ENCODE measurements at places on chromosomes 2 and 18.

- DNase-seq: no peak
These were observed 55.1 kb downstream of the MAP3K20 start for GRCh38 chr2:173130496-173131465.

DNA sequence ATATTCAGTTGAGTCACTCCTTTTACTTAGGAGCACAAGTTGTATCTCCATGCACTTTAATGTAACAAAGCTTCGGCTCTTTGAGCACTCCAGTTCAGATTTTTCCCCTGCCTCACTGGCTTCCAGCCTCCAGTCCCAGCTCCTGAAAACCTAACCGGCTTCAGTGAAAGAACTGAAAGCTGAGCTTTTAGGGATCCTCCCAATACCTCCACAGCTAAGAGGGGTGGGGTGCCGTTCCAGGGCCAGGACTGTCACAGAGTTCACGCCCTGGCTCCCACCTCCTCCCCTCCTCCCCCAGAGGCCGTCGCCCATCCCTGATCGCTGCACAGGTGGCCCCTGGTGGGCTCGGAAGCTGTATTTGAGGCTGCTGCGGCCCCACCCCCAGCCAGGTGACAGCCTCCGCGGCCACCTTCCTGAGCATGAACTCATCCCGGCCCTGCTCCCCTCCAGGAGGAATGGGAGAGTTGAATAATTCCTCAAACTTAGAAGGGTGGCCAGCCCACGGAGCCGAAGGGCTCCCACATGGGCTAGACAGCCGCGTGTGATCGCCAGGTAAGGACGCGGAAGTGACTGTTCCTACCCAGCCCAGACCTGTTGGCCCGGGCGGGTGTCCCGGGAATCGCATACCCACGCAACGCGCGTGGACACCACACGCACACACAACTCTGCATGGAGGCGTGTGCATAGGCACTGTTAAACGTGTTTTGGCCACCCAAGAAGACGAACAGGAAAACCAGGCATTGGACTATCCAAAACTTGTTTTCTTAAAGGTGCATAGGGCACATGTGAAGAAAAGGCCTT, 1.8 kb downstream of the MYO5B start:
- DNase-seq: no peak

DNA sequence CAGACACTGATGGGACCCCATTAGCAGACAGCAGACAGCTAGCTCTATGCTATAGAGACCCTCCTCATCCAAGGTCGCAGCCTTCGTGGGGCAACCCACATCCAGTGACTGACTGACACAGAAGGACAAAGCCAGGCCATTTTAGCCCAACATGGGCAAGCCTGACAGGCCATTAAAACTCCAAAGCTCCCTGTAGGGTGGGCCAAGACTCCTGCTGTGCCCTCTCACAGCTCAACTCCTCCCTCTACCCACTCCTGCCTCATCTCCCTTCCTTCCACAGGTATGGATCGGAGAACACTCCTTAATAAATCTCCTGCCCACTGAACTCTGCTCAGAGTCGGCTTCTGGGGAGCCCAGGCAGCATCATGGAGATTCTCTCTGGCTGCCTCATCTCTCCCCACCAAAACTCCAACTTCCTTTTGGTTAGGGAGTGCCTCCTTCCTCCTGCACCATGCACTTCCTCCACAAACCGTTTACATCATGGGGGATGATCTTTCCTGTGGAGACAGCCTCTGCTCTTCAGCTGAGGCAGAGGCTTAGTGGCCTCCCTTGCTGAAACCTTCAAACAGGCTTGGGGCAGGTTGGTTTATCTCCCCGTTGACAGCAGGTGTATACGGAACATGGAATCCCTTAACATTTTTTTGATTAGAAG, 86.5 kb downstream of the ACTR3 start:
- DNase-seq: no peak

DNA sequence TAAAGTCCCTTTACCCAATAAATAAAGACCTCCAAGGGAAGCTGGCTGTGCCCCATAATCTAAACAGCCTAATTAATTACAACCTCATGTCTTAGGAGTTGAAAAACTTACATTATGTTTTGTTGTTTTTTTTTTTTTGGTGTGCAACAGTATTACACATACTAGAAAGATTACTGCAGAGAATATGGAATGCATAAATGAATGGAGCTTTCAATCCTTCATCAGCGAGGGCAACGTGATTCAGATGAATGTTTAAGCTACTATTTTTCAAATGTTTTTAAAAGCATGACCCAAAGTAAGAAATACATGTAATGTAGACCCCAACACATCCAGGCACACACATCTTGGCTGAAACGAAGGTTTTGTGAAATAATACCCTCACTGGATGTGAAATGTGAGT, 167.1 kb upstream of the FN1 start:
- no peak for DNase-seq

GRCh38 chr2:19971691-19972090, 18.2 kb downstream of the WDR35 start:
- DNase-seq: no peak

DNA sequence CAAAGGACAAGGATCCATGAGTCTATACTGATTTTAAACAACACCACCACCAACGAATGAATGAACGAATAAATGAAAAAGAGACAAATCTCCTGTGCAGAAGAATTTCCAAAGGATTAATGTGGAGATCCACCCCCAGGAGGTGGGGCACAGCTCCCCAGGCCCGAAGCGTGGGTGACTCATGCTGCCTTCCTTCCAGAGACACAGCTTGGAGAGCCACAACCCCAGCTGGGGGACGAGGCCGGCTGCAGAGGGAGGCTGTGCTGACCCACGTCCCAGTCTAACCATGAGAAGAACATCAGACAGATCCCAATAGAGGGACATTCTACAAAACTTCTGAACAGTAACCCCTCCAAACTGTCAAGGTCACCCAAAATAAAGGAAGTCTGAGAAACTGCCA, 557.3 kb upstream of the SALL3 start:
- no peak for DNase-seq

DNA sequence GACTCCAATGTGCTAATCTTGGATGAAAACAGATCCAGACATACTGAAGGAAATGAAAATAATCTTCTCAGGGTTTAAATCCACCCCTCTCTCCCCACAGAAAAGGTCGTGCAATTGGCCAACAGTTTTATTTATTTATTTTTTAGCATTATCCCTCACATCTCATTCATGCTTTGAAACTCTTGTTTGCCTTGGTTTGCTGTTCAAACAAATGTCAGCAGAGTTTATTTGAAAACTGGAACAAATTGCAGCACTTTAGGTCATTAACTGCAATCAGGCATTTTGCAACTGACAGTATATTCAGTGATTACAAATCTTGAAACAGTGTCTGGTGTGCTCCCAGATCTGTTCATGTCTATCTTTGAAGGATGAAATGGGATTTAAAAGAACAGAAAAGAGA, 220.6 kb downstream of the SLC4A10 start:
- no peak for DNase-seq

- no peak for DNase-seq
These were observed 103.6 kb upstream of the TMEM200C start for GRCh38 chr18:5998907-5999306.

- no peak for DNase-seq
These were observed 678 bp upstream of the ZNF24 start for GRCh38 chr18:35344736-35345459.

DNA sequence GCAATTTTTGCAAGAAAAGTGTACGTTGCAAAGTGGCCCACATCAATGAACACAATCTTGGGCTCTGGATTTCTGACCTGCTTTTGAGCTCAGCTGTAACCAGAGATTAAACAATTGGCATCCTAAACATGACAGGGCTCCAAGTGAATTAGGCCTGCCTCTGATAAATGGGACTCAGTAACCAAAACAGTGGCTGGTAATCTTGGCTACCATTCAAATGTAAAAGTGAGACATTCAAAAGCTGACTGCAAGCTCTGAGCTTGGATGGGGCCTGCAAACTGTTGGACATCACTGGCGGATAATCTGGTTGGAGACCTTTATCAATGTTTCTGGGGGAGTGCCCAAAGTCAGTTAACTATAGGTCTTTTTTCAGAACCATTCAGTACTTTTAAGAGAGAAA, 160.7 kb downstream of the RAB3GAP1 start:
- DNase-seq: no peak

DNA sequence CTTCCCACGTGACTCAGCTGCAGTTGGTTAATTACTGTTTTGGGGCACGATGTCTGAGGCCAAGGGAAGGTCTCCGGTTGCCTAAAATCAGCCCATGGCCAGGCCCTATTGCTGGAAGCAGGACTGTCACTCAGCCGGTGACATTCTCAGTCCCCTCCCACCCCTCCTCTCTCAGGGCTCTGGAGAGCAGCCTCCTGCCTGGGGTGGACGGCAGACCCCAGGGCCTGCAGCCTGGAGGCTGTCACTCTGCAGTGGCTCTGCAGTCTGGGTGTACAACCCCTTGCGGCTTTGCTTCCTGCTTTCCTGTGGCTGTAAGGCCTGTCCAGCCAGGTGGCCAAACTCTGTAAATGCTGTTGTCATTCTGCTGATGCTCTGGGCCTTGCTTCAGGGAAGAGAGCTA, 32.8 kb downstream of the ZBTB7C start:
- DNase-seq: no peak

GRCh38 chr2:225070811-225071210, 28.5 kb upstream of the DOCK10 start:
- no peak for DNase-seq

DNA sequence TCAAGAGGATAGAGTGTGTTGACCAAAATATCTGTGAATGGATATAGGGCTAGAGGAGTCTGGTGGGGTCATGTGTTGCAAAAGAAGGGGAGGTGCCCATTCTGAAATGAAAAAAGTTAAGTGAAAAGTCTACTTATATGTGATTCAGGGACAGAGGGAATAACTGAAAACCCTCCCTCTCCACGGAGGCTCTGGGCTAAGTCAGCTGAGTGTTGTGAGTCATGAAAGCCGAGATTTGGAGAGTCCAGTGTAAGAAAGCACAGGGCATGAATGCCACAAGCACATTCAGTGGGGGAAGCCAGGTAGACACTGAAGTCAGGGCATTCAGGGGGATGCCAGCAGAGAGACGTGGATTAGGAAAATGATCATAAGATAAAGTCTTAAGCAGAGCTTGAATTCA, 871.9 kb downstream of the TSN start:
- no peak for DNase-seq

GRCh38 chr2:241905716-241906377, 36.3 kb downstream of the RTP5 start:
- no peak for DNase-seq

DNA sequence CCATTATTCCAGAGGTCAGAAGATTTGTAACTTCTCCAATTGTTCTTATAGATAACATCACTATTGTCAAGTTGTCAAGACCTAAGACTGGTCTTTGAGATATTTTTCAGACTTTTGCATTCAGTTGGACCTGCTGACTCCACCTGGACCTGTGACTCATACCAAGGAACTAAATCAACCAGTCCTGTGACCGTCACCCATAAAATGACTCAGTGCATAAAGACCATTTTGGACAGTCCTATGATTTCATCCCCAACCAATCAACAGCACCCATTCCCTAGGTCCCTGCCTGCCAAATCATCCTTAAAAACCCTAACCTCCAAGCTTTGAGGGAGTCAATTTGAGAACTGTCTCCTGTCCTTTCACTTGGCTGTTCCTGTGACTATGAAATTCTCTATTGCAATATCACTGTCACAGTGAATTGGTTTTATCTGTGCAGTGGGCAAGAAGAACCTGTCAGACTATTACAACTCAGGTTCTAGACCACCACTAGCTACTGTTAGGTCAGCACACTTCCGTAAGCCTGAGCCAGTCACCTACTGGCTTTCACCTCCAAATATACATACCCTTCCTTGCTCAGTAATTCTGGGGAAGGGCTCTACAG, 17.1 kb downstream of the DPP4 start:
- no peak for DNase-seq

- no peak for DNase-seq
These were observed 756 bp downstream of the ADCYAP1 start for GRCh38 chr18:905307-905947.

DNA sequence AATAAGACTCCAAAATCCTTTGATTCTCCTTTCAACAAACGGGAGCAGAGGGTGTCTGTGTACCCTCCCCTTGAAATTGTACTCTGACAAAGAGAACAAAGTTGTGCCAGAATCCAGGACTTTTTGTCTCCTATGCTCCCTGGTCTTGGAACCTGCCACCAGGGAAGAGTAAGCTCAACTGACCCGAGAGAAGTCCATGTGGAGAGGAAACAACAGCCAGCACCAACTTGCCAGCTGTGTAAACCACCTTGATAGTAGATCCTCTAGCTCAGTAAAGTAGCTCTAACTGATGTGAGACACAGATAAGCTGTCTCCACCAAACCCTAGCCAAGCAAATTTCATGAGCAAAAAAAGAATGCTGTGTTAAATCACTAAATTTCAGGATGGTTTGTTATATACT, 46.9 kb downstream of the LNPK start:
- DNase-seq: no peak

DNA sequence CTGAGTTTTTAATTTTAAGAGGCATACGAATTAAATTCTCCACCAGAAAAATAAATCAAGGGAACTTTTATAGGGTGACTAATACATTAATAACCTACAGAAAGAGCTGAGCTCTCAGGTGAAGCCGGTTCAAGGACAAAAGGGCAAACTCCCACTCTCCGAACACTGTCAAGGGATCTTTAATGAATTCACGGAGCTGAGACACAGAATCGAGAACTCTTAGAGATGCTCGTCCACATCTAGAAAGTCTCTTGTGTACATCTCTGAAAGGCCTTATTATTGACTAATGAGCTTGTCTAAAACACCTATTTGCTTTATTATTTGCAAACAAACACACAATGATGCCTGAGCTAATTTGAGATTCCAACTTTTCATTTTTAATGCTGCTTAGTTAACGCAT, 33.3 kb upstream of the PIK3C3 start:
- DNase-seq: no peak

DNA sequence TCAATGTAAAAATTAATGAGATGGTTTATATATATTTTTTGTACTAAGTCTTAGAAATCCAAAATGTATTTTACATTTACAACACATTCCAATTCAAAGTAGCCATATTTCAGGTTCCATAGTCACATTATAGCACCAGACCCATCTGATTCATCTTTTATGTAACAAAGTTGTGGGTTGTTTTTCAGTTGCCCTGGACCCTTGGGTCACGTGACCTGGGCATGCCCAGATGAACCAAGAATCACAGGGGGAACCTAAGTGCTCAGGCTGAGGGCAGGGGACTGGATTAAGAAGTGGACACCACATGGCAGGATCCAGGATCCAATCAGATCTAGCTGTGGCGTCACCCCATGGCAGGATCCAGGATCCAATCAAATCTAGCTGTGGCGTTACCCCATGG, 44.9 kb upstream of the NDUFV2 start:
- DNase-seq: no peak

Data from CD4-positive, alpha-beta T cell (primary cell).